ENCODE measurements at places on chromosomes 3 and 15.
A peak's percentile ranks its signal among the peaks of the same experiment; 100 is the strongest.

DNA sequence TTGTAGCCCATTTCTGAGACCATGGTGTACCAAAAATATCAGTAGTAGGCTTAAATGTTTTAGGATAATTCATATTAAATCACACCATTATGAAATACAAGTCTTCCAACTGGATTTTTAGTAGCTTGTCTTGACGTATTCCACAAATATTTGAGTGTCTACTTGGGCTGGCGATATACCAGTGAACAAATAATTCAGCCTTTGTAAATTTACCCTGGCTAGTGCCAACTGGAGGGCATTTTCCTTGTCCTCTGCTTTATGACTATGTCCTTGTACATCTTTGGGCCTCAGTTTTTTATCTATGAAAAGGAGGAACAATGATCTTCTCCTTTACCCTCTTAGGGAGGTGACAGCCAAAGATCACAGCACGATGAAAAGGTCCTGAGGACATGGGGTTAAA, 114.8 kb downstream of the FRMD4B start:
- DNase-seq: no peak

DNA sequence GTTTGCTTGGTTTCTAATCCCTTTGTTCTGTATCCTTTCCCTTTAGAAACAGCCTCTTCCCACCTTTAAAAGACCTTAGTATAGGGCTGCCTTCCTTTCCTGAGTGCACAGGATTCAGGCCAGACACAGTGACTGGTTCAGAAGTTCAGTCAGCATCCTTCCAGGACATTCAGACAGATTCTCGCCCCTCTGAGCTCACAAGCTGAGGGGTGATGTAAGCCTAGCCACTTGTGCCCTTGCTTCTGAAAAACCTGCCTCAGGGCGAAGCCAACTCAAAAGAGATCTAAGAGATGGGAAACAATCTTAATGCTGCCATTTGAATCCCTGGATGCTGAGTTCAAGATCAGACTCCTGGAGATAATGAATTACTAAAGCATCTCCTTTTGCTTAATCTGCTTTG, 6.7 kb upstream of the NSMCE3 start:
- no peak for DNase-seq

- DNase-seq: no peak
Measured at GRCh38 chr3:9793161-9793781, 389 bp downstream of the ARPC4 start.

- DNase-seq: no peak
Measured at GRCh38 chr15:26294059-26294689, 431.0 kb upstream of the ATP10A start.

- no peak for DNase-seq
Measured at GRCh38 chr3:21534462-21534861, 216.5 kb downstream of the ZNF385D start.

GRCh38 chr3:22115581-22115980, 364.6 kb upstream of the ZNF385D start:
- DNase-seq: no peak

GRCh38 chr3:146449613-146450012, 19.7 kb downstream of the PLSCR2 start:
- DNase-seq: no peak

GRCh38 chr3:159616234-159616825, 372.3 kb upstream of the IL12A start:
- DNase-seq: no peak

- DNase-seq: no peak
Measured at GRCh38 chr3:71754610-71755253, 1.1 kb downstream of the GPR27 start.

- no peak for DNase-seq
Measured at GRCh38 chr15:62240121-62241096, 75.3 kb upstream of the C2CD4B start.

GRCh38 chr3:23117856-23118255, 85.3 kb upstream of the UBE2E2 start:
- DNase-seq: no peak

DNA sequence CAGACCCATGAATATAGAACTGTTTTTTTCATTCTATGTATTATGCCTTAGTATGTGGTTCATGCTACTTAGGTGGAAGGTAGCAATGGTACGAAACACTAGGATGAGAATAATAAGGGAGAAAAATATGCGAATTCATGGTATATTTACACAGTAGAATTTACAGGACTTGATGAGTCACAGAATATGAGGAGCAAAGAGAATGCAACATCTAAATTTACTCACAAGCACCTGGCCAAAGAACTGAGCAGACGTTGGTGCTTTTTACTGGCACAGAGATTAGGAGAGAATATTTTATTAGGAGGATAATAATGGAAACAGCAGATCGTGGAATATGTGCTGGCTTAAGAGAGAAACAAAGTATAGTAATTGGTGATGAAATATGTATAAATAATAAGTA, 785.4 kb upstream of the ROBO1 start:
- no peak for DNase-seq

DNA sequence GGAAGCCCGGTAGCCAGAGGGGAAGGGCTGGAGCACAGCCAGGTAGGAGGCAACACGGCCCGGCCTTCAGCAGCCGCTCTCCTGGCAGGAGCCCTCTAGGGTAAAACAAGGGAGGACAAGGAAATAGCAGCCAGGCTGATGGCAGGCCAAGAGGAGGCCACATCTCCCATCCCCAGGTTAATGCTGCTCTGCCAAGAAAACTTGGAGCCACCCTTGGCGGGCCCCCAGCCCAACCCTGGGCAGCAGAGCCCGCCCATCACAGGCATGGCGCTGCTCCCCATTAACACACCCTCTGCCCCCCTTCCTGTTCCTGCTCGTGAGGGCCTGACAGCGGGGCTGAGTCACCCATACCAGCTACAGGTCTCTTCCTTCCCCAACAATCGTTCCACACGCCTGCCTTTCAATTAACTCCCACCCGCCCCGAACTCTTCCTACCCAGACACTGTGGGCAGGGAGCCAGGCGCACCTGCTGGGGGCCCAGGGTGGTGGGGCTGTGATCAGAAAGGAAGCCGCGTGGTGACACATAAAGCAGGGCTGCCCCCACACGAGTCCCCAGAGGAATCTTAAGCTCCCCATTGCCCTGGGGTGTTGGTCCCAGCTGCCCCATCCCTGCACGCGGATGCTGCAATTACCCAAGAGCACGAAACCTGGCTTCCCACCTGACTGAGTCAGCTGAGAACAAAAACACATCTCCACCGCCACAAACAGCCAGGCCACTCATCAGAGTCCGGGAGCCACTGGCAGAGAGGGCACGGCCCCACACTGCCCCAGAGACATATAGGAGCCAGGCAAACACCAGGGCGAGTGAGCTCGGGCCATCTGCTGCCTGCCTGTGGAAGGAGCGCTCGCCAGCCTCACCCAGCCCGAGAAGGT, at the start of gene C15orf62:
Gene C15orf62 (plus strand): TSS at position 707 of the 873 bp plus-strand sequence. CDS start 516 bp downstream, outside the sequence.
- DNase-seq: no peak

GRCh38 chr3:105513042-105513441, 146.3 kb downstream of the ALCAM start:
- DNase-seq: no peak

DNA sequence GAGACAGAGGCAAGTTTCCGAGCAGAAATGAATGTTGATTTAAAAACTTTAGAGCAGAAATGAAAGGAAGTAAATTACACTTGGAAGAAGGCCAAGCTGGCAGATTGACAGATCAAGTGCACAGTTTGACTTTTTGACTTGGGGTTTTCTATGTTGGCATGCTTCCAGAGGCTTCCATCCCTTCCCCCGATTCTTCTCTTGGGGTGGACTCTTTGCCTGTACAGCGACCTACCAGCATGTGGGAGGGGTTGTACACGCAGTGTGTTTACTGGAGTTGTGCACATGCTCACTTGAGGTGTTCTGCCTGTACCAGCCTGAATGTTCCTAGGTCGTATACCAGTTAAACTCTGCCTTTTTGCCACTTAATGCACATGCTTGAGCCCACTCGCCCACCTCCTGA, 701.5 kb upstream of the GBE1 start:
- DNase-seq: no peak

- no peak for DNase-seq
Measured at GRCh38 chr15:51621155-51621765, 1.3 kb downstream of the DMXL2 start.

DNA sequence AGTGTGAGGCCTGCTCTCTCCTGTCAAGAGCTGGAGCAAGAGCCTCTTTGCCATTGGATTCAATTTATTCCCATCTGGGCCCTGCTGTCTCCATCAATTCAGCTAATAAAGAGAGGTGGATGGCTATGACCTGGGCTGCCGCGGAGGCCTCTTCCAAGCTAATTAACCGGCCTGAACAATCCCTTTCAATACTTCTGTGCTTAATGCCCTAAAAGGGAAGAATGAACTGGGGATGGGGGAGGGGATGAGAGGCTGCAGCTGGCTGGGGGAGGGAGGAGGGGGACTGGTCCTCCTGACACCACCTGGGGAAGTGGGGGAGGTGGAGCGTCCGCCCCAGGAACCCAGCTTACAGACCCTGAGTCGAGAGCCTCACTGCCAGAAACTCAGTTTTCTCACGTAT, 33.4 kb upstream of the PRR23E start:
- no peak for DNase-seq

GRCh38 chr3:15563190-15563589, 38.2 kb downstream of the HACL1 start:
- no peak for DNase-seq

DNA sequence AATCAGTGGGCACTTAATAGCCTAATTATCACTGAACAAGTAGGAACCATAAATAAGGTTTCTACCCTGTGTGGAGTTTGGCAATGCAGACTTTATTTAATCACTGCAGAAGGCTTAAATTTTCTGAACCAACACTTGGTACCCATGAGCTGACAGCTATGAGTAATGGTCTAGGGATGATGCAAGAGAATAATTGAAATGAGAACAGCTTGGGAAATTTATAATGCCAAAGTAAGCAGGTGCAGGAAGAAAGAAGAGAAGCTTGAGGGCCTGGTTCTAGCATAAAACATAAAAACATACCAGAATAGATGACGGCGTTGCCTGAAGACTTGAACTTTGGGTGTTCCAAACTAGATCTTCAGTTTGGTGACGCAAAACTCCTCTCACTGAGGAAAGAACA, 67.0 kb downstream of the IMPG2 start:
- no peak for DNase-seq

DNA sequence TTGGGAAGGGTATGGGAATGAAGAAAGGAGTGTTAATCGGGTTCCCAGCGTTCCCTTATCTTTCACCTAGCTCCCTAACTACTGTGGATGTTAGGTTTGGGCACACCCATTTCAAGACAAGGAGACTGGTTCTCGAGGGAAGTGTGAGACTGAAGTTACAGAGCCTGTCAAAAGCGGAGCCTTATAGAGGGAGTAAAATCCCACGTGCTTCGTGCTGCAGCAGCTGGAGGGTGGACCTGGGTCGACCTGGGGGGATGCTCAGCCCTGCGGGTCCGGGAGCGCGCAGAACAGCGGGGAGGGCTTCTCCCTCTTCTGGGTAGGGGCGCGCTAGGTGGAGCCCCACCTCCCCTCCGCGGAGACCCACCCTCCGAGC, 314 bp upstream of the TMED3 start:
- DNase-seq: no peak

GRCh38 chr3:62940771-62941563, 65.8 kb upstream of the CADPS start:
- no peak for DNase-seq

- DNase-seq: no peak
Measured at GRCh38 chr15:53251996-53252395, 461.9 kb upstream of the ONECUT1 start.

- DNase-seq: no peak
Measured at GRCh38 chr3:48634661-48635221, 520 bp downstream of the SLC26A6 start.

DNA sequence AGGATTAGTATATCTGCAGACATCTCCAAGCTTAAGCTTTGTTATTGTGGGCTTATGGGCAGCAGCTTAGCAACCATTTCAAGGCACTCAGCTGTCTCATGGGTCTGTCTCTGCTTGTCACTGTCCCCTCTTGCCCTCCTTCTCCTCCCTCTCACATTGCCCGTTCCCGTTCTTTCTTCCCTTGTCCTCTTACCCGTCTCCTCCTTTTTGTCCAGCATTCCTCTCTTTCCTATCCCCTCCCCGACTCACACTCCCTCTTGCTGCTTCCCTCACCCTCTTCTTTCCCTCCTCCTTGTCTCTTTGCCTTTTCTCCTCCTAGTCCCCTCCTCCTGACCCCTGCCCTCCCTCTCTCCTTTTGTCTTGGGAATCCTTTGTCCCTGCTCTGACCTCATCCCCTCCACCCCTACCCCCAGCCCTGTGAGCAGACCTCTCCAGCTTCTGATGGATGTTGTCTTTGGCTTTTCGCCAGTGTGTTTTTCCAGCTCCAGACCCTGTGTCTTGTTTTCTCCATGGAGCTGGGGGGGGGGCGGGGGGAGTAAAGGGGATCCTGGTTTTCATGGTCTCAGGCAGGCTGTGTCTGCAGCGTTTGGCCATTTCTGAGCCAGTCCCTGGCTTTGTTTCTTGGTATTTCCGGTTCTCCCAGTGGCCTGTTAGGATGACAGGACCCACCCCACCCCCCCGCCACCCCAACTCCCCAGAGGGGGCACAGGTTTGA, 47.9 kb upstream of the TRAK1 start:
- DNase-seq: peak; percentile 88

DNA sequence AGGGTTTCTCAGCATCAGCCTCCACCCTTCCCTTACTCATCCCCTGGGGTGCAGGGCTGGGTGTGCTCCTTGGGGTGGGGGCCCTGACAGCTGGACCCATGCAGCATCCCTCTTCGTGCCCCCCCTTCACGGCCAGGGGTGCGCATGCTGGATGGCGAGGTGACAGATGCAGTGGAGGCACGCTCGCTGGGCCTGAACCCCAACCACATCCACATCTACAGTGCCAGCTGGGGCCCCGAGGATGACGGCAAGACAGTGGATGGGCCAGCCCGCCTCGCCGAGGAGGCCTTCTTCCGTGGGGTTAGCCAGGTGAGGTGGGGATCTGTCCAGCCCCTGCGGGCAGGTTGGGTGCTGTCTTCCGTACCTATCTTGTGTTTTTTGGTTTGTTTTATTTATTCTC, 6.3 kb upstream of the FES start:
- no peak for DNase-seq

GRCh38 chr15:101104141-101104540, 147.7 kb downstream of the CHSY1 start:
- no peak for DNase-seq

- DNase-seq: no peak
Measured at GRCh38 chr3:110736332-110736731, 335.3 kb upstream of the NECTIN3 start.

DNA sequence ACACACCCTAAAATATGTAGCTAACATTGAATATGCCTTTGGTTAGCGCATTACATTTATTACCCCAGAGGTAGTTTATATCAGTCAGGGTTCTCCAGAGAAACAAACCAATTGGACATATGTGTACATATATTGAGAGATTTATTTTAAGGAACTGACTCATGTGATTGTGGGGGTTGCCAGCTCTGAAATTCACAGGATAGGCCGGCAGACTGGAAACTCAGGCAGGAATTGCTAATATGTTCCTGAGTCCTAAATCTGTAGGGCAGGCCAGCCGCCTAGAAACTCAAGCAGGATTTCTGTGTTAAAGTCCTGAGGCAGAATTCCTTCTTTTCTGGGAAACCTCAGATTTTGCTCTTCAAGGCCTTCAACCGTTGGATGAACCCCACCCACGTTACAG, 189.7 kb downstream of the CDIN1 start:
- DNase-seq: no peak

DNA sequence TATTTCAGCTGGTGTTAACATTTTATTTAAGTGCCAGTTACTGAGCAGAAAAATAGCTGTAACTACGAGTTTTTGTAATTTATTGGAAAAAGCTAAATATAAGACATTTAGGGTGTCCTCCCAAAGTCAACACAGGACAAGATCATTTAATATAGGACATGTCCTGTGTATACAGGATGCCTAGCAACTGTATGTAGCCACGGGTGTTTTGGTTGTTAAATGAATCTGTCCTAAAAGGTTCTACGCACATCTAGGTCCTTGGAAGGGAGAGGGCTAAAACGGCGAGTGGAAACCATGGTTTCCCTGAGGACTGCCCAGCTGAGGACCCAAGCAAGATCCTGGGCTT, 565 bp upstream of the ZNF621 start:
- DNase-seq: no peak
